AG08395 (cell line): ENCODE measurements at places on chromosomes 11 and 22.

- peak; percentile 95 for DNase-seq
Observed at GRCh38 chr11:10454878-10455631, at the start of gene AMPD3. Gene AMPD3, plus strand, starts transcription at chr11:10455264. Its CDS starts 6,256 bp downstream, at chr11:10461520.

DNA sequence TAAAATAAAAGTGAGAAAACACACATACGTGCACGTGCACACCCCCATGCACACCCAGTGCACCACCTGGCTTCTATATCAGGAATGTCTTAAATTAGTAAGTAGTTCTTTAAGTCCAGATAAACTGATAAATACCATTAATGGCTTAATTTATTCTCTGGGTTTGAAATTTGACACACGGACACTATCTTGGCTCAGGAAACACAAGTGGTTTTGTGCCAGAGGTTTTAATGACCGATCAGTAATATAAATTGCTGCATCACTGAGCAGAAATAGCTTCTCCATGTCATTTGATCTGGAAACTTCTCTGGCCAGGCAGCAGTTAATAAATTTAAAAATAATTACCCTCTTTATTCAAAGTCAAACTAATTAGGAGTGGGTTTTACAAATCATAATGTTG is 101.5 kb upstream of the NNMT start:
- DNase-seq, result no peak

GRCh38 chr22:44396021-44396726 is 83.4 kb upstream of the SHISAL1 start:
- DNase-seq, result no peak

DNA sequence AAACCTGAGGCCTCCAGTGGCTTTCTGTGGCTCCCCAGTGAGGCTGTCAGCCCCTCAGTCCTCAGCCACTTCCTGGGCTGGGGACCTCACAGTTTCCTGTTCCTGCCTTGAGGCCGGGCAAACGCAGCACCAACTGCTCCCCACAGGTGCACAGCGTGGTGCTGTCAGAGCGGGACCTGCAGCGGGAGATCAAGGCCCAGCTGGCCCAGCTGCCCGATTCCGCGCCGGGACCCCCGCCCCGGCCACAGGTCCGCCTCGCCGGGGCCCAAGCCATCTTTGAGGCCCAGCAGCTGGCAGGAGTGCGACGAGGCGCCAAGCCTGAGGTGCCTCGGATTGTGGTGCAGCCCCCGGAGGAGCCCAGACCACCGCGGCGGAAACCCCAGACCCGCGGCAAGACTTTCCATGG is 5.4 kb downstream of the TBC1D10C start:
- no peak for DNase-seq

GRCh38 chr11:8082391-8083087 is 1.5 kb downstream of the TUB start:
- DNase-seq, result peak; percentile 43

DNA sequence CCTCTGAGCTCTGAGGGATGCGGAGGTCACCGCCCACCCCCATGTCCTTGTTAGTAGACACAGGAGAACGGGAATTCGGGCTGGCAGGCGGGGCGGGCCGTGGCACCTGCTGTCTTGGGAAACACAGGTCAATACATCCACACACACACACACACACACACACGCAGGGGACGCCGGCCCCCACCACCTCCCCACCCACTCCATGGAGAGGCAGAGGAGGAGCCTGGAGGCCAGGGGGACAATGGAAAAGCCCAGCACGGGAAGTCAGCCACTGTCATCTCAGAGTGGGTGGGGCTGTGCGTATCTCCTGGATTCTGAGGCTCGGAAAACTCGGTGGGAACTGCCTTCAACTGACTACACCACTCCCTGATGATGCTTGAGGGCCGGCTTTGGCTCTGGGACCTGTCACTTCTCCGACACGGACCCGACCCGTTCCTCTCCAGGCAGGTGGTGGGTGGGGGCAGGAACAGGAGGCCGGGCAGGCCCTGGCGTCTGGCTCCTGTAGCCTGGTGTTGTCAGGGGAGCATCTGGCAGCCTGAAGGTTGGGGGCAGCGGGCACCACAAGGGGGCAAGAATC is 18.5 kb upstream of the TMEM184B start:
- no peak for DNase-seq

DNA sequence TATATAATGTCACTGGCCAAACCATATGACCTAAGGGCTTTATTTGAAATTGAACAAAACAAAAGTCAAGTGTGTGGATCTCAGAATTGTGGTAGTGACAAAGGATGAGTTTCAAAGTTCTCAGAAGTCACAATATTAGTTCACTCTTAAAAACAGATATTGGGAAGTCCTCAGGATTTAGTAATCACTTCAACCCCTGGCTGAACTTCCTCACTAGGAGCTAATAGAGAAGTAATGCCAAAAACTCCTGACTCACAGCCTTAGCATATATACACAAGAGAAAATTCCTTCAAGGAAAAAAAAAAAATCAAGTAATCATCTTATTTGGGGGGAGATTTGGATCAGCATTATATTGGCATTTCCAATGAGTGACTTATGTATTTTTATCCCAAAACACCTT is 75.6 kb upstream of the APOA1 start:
- peak; percentile 74 for DNase-seq

GRCh38 chr11:118921929-118922744 is 3.6 kb downstream of the BCL9L start:
- peak; percentile 77 for DNase-seq

DNA sequence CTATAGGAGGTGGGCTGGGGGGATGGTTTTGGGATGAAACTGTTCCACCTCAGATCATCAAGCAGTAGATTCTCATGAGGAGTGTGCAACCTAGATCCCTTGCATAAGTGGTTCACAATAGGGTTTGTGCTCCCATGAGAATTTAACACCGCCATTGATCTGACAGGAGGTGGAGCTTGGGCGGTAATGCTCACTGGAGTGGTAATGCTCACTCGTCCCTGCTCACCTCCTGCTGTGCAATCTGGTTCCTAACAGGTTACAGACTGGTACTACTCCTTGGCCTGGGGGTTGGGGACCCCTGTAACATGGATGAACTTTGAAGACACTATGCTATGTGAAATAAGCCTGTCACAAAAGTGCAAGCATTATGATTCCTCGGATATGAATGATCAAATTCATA is 87.0 kb upstream of the CLNS1A start:
- no peak for DNase-seq

- DNase-seq, result no peak
Observed at GRCh38 chr11:1522081-1522424, 35.5 kb upstream of the MOB2 start.

DNA sequence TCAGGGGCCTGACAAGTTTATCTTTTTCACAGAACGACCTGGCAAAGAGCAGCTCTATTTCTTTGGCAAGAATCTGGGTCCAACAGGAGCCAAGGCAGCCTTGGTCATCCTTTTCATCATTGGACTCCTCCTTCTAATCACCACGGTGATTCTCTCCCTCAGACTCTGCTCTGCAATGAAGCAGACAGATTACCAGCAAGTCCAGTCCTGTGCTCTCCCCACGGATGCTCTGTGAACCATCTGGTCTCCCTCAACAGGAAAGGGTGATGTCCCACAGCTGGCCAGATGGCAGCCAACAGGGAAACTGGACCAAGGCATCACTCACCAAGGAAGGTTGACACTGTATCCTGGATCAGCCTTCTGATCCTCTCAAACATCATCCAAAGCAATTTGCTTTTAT is 17.0 kb upstream of the PANX1 start:
- no peak for DNase-seq

- DNase-seq, result peak; percentile 66
Observed at GRCh38 chr11:68164437-68164836, 43.2 kb upstream of the CHKA start.

DNA sequence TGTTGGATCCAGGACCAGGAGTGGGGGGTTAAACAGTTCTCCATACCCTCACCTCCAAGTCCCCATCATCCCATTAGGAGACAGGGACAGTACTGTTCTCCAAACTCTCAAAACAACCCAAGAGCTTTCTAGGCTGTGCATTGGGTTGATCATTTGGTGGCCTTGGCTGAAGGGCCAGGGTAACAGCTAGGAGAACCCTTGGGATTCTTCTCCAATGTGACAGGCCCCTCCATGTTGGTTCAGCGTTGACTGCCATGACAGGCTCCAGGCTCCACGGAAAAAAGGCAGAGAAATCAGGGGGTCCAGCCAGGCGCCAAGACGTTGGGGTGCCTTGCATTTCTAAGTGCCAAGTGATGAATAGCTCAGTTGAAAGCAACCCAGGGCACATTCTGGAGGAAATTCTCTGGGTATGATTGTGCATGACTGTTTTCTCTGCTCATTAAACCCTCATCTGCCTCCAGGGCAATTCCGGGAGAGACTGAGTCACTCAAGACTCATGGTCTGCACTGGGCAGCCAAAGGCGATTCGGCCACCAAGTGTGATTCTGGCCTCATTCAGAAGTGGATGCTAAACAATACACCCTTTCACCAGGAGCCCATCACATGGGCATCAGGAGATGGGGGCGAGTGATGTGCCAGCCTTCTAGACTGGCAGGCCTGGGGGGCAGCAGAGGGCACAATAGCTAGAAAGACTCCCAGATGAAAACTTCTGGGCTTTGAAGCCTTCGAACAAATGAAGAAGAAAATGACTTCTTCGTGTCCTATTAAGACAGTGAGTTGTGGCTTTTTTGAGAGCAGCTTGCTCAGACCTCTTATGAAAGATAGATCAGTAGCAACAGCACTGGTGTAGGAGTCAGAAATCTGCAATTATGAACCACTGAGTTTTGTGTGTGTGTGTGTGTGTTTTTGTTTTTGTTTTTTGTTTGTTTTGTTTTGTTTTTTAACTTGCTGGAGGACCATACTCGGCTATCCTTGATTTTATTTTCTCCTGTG is 27.7 kb downstream of the CD44 start:
- DNase-seq, result peak; percentile 89

DNA sequence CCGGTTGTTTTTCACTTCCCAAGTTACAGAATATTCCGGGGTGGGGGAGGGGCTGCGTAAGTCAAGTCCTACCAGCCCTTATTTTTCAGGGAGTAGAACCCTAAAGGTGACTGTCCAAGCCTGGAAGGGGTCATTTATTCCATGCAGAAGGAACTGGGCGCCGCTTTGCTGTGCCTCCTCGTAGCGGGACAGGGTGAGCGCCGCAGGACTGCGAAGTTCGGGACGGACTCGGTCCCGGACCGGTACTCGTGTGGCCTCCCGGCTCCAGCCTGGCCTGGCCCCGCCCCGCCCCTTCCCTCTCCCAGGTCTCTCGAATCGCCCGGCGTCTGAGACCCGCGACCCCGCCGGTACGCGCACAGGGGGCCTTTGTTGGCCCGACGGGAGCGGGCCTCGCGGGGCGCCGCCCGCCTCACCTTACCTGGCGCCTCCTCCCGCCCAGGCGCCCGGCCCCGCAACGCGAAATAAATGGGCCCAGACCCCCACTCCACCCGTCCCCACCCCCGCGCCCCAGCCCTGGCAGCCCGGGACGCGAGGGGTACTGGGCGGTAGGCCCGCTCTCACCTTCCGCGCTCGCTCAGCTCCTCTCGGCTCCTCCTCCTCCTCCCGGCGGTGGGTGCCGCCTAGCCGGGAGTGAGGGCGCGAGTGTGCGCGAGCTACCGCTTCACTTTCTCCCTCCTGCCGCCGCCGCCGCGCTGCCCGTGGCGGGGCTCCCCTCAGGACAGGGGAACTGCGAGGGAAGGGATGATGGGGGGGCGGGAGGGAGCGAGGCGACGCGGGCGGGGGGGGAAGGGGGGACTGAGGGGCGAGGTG is 698 bp downstream of the PAK1 start:
- peak; percentile 12 for DNase-seq

DNA sequence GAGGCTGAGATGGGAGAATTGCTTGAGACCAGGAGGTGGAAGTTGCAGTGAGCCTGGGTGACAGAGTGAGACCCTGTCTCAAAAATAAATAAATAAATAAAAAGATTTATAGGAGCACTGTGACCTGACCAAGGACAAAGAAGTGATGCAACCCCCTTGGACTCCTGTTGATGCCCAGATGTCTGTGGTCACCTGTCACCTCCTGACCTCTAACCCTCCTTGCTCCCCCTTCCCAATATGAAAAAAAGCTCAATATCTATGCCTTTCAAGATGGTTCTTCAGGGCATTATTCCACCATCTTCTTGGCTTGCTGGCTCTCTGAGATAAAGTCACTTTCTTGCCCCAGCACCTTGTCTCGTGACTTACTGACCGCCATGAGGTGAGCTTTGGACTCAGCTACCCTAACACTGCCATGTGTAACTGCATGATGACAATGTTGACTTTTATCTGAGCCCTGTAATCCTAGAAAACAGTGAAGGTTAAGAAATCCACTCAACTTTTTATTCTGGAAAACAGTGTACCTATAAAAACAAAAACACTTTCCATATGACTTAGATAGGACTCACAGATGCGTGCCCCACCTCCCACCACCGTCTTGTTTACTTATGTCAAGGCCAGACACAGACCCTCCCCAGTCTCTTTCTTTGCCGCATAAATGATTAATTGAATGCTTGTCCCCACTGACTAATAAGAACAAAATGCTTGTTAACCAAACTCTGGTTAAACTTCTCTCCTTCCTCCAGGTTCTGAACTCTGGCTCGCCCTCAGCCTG is 360.5 kb downstream of the BUD13 start:
- no peak for DNase-seq

DNA sequence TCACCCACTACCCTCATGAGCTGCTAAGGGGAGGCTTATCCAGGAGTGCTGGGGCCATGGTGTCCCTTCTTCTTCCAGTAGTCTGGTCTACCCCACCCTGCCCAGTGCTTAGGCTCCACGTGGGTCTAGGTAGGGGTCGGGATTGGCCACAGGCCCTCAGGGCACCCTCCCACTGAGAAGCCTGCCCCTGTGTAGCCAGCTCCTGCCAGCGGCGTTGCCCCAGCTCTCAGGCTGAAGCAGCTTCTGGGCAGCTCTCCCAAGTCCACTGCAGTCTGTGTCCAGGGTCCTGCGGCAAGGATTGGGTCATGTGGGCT is 24.0 kb upstream of the RIC3 start:
- DNase-seq, result no peak

- DNase-seq, result no peak
Observed at GRCh38 chr11:46254133-46254491, 23.4 kb upstream of the CREB3L1 start.

DNA sequence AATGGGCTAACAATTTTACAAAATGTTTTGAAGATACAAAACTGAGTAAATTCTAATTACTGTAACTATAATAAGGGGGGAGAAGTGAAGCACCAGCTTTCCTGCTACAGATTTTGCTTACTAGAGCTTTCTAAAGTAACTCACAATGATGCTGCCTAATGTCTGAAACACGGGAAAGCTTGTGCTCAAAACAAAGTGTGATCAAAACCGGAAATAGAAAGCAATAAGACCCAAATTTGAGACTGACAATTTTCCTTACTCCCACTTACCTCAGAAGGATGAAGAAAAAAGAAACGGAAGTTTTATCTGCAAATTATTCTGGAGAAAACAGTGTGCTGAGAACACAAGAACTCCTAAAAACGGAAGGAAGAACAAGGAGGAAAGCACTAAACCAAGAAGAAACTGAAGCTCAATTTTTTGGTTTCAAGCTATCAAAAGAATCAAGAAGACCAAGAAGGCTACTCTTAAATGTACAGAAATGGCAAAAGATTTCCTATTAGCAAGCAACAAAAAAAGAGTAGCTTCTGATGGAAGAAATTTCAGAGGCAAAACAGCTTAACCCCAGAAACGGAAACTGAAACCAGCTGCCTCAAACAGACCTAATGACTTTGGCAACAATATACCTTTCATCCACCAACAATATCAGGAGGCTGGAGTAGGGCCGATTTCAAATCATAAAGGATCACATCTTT is 33.4 kb downstream of the AMBRA1 start:
- DNase-seq, result peak; percentile 33
